ENCODE measurements at places on chromosomes 12 and 14.

- no peak for DNase-seq
These were observed 11.5 kb downstream of the TEAD4 start for GRCh38 chr12:2970744-2971143.

DNA sequence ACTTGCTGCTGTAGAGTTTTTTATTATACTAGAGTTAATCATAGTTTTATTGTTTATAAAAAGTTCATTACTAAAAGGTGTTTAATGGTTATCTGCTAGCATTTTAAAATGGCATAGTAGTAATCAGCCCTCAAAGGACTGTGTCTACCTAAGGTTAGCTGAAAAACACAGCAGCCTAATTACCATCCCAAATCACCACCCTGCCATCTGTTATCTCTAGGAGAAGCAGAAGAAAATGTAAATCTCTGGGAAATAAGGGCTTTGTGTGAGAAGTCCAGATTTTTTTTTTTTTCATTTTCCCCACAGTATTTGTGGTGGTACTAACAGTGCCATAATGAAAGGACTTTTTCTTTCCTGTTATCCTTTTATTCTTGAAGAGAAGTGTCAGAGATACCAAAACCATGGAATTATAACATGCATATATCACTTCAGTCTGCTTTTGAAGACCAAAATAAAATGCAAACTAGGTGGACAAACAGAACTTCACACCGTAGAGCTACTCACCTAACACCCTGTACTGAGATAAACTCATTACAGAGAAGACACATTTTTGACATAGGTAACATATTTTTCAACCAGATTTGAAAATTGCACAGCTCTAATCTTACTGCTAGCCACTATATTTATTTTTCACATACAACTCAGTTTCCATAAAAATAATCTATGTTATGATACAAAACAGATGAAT is 876.2 kb downstream of the C12orf50 start:
- no peak for DNase-seq

DNA sequence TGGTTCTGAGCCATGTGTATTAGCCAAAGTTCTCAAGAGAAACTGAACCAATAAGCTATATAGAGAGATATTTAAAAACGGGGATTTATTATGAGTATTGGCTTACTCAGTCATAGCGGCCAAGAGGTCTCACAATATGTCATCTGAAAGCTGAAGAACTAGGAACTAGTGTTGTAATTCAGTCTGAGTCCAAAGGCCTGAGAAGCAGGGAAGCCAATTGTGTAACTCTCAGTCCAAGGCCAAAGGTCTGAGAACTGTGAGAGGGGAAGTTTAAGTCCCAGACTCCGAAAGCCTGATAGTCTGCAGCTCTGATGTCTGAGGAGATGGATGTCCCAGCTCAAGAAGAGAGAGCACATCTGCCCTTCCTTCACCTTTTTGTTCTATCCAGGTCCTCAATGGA is 344.8 kb upstream of the USP15 start:
- no peak for DNase-seq

GRCh38 chr14:94971750-94972149 is 185.6 kb downstream of the DICER1 start:
- DNase-seq, result no peak

DNA sequence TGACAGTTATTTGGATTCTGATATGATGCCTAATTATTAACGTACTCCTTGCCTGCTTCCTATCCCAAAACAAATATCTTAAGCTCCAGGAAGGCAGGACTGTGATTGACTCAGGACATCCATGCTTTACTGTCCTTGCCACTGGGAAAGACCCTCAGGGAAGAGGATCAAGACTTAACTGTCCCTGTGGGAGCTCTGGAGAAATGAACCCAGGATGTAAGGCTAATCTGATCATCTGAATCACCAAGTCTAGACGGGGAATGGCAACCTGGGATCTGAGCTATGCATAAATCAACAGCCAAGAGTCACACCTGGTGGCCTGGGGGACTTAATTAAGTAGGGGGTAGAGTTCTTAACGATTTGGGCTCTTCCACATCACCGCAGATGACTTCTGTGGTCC is 153.2 kb upstream of the BCL2L14 start:
- no peak for DNase-seq

DNA sequence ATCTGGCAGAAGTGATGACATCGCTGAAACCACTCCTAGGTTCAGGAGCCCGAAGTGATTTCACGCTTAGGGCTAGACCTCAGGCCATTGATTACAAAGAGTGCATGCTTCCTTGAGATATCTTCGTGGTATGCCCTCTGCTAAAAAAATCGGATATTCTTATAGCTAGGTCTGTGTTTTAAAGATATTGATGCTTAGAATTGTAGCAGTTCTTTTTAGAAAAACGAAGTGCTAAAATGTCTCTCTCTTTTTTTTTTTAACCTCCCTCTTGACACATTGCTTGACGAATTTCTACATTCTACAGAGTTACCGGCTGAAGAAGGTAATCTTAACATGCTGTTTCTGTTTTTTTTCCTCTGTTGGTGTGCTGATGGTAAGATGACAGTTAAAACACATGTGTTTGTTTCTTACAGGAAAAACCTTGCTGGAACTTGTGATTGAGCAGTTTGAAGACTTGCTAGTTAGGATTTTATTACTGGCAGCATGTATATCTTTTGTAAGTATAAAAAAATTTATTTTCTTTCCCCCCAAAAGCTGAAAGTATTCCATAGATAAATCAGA is 1.3 kb downstream of the ATP2A2 start:
- no peak for DNase-seq

DNA sequence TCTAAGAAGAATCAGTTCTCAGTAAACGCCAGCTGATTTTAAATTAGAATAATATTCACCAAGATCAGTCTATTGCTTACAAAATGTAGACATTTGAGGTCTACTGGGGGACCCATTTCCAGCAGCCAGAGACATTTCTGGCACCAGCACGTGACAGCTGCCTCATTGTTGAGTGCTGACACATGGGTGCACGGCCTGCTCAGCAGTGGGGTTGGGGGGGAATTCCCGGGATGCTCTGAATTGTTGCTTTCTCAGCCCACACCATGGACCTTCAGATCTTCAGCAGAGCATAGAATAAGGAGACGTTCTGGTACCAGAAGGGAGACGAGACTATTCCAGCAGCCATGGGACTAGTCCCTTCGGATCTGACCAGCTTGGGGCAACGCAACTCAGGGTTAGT is 18.3 kb downstream of the PLEKHG7 start:
- DNase-seq, result no peak
